CD4-positive, alpha-beta memory T cell (primary cell): ENCODE measurements at places on chromosomes 3 and 15.

DNA sequence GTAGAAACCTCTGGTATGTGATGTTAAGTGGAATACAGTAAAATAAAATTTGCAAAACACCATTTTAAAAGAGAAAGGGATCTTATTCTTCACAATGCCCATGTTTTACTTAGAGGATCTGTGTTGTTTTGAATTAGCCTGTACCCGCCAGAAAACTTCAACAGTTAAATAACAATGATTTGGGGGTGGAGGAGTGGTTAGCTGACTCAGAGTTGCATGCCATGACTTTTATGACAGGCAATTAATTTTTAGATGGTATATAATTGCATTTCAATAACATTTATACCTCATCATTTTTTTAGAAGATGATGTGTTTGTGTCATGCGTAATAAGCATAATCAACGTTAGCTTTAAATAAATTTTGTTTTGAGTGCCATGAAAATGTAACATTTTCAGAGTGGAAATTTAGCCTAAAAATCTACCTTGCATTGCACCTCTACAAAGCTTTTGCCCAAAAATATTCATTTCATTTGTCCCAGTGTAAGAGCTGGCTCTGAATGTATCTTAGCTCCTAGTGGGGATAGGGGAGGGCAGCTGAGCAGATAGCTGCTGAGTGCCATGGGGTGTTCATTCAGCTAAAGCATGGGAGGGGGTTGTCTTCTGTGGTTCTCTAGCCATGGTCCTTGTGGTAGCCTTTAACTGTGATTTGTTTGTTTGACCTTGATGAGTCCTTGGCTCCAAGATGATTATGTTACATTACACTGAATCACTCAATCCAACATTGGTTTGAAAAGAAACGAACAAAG is 379.8 kb downstream of the LPP start:
- DNase-seq: no peak

GRCh38 chr3:150069633-150070032 is 98.9 kb upstream of the PFN2 start:
- DNase-seq: no peak

DNA sequence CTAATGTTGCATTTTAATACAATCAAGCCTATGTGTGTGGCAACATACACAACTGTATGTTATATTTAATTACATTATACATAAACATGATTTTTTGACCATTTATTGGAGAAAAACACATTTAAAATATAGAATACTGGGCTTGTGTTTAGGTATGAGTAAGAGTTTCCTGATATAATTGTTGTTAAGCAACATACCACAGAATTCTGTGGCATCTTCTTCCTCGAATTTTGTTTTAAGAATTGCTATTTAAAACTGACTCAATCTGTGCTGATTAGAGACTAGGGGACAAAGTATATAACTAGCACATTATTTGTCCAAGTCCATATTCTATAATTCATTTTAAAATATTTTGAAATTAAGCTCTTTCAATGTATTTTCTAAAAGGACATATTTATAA is 376.8 kb upstream of the THBS1 start:
- no peak for DNase-seq

- DNase-seq: no peak
Observed at GRCh38 chr15:31317421-31318327, 9.0 kb upstream of the KLF13 start.

- DNase-seq: no peak
Observed at GRCh38 chr3:55746808-55747413, 259.8 kb upstream of the WNT5A start.
